ENCODE measurements at places on chromosomes 16 and 17.

DNA sequence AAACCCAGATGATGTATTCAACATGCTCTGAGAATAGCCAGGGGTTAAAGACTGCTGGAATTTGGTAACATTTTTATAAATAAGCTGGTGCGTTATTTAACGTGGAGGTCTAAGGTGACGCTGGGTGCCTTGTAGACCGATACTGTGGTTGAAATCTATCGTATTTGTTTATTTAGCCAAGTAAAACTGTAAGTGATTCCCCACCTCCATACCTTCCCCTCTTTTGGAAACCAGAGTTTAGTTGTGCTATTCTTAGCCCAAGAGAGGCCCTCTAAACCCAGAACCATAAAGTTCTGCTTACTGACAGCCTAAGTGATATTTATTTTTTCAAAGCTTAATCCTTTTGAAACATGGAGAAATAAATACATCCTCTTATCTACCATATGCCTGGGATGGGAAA is 744.5 kb downstream of the WWOX start:
- no peak for DNase-seq

- peak; percentile 44 for DNase-seq
These were observed at the start of the genes ACACA and TADA2A for GRCh38 chr17:37406635-37407461. TSS of gene ACACA (minus strand) at chr17:37406836. CDS start at chr17:37406299, 537 bp downstream. TSS of gene TADA2A (plus strand) at chr17:37406886. CDS start at chr17:37411366, 4,480 bp downstream.

GRCh38 chr17:60630352-60630751 is 30.4 kb downstream of the PPM1D start:
- no peak for DNase-seq

GRCh38 chr16:57123216-57123973 is 31.0 kb downstream of the CPNE2 start:
- DNase-seq = no peak

- DNase-seq = no peak
These were observed 78.5 kb downstream of the SPECC1 start for GRCh38 chr17:20087538-20088250.

GRCh38 chr17:17425591-17425990 is 51.2 kb upstream of the MED9 start:
- DNase-seq = no peak

GRCh38 chr17:76246080-76247066 is 6.1 kb upstream of the RNF157 start:
- no peak for DNase-seq

GRCh38 chr16:57846078-57846697 is 43.9 kb upstream of the KIFC3 start:
- DNase-seq = no peak

DNA sequence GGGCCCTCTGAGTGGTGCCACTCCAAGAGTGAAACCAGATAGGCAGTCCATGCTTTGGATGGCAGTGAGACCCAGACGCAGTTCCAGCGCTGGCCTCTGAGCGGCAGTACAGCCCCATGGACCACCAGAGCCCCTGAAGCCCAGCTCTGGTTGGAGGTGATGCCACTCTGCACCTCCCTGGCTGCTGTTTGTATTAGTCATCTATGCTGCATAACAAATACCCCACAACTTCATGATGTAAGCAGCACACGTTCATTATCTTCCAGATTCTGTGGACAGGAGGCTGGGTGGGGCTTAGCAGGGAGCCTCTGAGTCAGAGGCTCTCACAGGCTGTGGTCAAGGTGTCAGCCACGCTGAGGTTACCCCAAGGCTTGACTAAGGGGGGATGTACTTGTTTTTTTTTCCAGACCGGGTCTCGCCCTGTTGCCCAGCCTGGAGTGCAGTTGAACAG is 5.1 kb upstream of the NME4 start:
- no peak for DNase-seq

- DNase-seq = no peak
These were observed 2.5 kb upstream of the STARD3 start for GRCh38 chr17:39634384-39634871.

DNA sequence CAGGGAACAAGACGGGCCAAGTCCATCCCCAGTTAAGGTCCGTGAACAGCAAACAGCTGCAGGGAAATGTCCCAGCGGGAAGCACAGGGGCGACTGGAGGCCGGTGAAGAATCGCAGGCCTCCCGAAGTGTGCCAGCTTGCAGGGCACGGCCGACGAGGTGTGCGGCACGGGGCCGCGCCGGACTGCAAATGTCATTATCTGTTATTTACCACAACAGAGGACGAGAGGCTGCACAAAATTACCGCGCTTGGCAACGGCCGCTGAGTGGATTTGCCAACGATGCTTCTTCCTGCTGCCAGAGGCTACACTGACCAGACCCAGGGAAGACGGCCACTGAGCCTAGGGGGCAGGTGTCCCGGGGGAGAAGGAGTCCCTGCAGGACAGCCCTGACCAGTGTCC is 53.1 kb downstream of the RPH3AL start:
- no peak for DNase-seq

GRCh38 chr16:29675811-29676643 is 3.0 kb upstream of the QPRT start:
- no peak for DNase-seq

DNA sequence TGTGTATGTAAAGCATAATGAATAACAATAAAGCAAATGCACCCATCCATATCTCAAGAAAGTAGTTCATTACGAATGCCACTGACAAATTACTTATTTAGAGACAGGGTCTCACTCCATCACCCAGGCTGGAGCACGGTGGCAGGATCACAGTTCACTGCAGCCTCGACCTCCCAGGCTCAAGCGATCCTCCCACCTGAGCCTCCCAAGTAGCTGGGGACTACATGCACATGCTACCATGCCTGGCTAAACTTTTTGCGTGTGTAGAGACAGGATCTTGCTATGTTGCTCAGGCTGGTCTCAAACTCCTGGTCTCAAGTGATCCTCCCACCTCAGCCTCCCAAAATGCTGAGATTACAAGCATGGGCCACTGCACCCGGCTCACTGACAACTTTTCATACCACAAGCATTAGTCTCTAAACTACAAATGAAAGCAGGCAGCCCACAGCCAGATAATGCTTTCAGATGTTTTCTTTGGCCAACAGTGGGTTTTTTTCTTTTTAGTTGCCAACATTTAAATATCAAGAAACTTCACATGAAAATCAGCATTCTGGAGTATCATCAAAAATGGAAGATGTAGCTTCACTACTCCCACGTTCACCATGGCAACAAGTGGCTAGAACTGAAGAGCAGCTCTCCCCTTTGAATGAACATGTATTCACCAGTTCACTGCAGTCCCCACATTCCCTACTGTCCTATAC is 7.7 kb downstream of the ARHGAP17 start:
- DNase-seq = no peak

GRCh38 chr16:56534847-56535383 is 15.1 kb upstream of the BBS2 start:
- no peak for DNase-seq

- no peak for DNase-seq
These were observed 51.5 kb downstream of the TENT4B start for GRCh38 chr16:50204453-50205108.

DNA sequence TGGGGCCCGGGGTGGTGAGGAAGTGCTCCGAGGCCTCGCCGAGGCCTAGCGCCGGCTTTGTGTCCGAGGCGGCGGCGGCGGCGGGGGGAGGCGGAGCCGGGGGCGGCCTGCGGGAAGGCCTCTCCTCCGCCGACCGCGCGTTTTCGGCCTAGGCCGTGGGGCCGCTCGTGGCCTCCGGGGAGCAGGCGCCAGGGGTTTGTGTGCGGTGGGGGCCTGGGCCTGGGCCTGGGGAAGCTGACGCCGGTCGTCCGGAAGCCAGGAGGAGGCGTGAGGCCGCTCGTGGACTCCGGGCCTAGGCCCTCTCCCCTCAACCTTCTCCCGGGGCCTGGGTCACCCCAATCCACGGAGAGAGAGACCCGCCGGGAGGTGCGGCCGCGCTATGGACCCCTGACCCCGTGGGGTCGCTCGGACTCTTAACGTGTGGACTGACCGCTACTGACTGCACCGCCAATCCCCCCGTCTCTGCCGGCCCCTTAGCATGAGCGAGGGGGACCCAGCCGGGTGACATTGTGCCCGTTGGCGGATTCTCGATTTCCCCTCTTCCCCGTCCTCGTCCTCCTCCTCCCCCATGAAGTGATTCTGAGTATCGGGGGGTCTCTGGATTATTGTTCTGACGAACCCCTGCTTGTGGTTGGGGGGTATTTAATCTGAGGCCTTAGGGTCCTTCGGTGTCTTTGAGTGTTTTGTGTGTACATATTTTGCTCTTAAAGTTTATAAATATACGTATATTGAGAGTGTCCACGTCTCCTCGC is 660 bp downstream of the RBBP6 start:
- peak; percentile 20 for DNase-seq

- no peak for DNase-seq
These were observed 933.5 kb upstream of the SOX9 start for GRCh38 chr17:71187145-71187878.

DNA sequence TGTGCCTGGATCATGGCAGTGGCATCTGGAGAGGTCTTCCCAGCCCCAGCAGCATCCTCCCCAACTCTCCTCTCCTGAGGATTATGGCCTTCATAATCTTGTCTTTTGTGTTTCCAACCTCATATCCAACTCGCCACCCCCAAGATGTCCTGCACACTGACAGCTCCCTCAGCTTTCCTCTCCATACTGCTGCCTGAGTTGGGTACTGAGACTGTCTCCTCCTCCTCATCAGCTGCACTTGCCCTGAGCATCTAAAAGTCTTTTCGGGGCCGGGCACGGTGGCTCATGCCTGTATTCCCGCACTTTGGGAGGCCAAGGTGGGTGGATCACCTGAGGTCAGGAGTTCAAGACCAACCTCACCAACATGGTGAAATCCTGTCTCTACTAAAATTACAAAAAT is 2.0 kb downstream of the CD300LB start:
- no peak for DNase-seq

- peak; percentile 65 for DNase-seq
These were observed 16.7 kb downstream of the SOCS3 start for GRCh38 chr17:78343187-78343542.

GRCh38 chr17:67015001-67015400 is 29.4 kb upstream of the CACNG1 start:
- DNase-seq = no peak

DNA sequence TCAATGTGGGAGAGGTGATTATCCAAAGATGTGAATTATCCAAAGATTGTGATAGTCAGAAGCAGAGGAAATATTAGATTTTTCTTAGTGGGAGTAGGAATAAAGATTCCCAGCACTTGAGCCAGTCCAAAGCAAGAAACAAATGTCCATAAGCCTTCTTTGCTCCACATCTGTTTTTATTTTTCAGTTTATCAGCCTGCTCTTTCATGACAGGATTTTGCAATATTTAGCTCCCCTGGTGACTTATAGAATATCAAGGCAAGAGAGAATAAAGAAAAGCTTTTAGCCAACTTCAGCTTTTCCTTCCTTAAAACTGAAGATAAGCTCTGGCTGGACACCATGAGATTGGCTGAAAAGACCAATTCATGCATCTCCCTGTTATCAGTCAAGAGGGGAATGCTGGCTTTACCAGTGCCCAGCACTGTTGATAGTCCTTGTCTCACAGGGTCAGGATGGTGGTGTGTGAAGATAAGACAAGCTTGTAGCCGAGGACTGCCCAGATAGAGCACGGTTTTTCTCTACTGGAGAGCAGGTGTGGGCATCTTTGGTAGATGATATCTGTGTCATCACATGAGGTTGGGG is 706.5 kb downstream of the KCNJ2 start:
- DNase-seq = no peak

GRCh38 chr16:80466024-80466987 is 74.5 kb upstream of the DYNLRB2 start:
- DNase-seq = peak; percentile 51

- no peak for DNase-seq
These were observed 8.1 kb downstream of the KCNH6 start for GRCh38 chr17:63531022-63531965.

GRCh38 chr16:12201216-12201615 is 224.7 kb downstream of the SNX29 start:
- no peak for DNase-seq

DNA sequence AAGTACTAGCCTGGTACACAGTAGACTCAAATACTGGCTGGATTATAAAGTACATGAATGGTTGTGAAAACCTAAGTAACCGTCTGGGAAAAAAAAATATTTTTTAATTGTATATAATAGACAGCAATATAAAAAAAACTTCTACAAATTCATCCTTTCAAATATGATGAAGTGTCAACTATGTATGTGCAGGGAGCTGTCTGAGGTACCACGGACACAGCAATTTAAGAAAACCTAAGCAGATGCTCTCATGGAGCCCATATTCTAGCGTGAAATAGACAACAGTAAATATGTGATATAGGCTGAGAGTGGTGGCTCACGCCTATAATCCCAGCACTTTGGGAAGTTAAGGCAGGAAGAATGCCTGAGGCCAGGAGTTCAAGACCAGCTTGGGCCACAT is 104.6 kb downstream of the TTC19 start:
- no peak for DNase-seq

DNA sequence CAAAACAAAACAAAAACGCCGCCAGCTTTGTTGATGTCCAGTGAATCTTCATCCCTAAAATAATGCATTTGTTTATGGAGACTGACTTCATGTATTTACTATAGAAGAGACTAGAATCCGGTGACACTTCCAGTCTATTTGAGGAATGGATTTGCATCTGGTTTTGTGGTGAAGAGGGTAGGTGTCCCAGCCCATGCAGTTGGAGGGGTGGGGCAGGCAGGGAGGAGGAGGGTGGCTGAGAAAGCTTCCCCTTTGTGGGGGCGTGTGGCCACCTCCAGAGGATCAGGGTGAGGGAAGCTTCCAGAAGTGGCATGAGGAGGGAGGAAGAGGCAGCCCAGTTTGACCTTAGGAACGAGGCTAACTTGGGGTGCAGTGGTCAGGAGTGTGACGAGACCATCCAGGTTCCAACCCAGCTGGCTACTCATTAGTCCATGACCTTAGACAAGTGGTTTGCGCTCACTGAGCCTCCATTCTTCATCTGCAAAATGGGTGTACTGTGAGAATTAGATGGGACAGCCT is 69.5 kb downstream of the CMIP start:
- DNase-seq = no peak

GRCh38 chr17:58250344-58251011 is 12.1 kb downstream of the LPO start:
- DNase-seq = no peak

GRCh38 chr17:80942423-80943345 is 49.0 kb upstream of the CHMP6 start:
- peak; percentile 96 for DNase-seq

GRCh38 chr16:1845985-1846384 is 19.0 kb downstream of the FAHD1 start:
- DNase-seq = no peak

- DNase-seq = no peak
These were observed 85.7 kb downstream of the CDYL2 start for GRCh38 chr16:80718480-80719220.

DNA sequence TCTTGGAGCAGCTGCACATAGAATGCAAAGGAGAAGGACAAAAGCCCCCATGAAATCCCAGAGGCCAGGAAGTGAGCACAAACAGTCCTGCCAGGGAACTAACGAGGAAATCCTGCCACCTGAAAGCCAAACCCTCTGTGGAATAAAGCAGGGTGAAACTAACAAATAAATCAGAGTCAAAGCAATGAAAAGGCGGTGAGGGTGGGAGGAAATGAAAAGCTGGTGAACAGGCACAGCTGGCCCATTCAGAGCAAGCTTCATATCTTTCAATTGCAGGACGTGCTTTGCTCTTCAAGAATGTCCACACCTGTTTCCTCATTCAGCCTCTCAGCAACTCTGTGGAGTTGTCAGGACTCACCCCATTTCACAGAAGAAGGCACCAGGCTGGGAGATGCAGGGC is 108.1 kb downstream of the ABCC12 start:
- no peak for DNase-seq
